ENCODE measurements at places on chromosomes 6 and 20.

DNA sequence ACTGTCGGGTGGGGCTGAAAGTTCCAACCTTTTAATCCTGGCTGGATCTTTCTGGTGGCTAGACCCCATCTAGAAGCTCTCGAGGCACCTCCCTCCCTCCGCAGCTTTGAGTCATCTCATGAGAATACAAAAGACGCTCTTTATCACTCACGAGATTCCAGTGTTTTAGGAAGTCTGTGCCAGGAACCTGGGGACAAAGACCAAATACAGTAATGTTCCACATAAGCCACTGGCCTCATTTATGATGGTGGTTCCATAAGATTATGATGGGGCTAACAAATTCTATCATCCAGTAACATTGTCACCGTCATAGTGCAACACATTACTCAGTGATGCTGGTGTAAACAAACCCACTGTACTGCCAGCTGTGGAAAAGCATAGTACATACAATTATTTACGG is 48.7 kb downstream of the NCOA7 start:
- no peak for DNase-seq

- DNase-seq: no peak
Observed at GRCh38 chr6:127464161-127464880, 5.1 kb upstream of the KIAA0408 start.

DNA sequence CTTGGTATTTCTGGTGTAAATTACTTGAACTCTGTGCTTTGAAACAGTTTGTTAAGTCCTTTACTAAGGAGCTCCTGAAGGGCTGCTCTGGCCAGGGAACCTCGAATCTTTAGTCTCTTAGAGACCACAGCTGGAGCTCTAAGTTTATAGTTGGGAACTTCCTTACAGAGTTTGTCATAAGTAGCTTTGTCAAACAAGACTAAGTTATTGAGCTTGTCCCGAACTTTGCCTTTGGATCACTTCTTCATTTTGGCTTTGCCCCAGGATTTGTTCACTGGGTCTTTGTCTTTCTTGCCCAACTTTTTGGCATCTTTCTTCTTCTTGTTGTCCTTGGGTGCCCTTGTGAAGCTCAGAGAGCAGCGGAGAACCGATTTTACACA is 64.8 kb downstream of the FAM50B start:
- DNase-seq: no peak

GRCh38 chr6:145631374-145631773 is 103.9 kb downstream of the EPM2A start:
- DNase-seq: no peak

DNA sequence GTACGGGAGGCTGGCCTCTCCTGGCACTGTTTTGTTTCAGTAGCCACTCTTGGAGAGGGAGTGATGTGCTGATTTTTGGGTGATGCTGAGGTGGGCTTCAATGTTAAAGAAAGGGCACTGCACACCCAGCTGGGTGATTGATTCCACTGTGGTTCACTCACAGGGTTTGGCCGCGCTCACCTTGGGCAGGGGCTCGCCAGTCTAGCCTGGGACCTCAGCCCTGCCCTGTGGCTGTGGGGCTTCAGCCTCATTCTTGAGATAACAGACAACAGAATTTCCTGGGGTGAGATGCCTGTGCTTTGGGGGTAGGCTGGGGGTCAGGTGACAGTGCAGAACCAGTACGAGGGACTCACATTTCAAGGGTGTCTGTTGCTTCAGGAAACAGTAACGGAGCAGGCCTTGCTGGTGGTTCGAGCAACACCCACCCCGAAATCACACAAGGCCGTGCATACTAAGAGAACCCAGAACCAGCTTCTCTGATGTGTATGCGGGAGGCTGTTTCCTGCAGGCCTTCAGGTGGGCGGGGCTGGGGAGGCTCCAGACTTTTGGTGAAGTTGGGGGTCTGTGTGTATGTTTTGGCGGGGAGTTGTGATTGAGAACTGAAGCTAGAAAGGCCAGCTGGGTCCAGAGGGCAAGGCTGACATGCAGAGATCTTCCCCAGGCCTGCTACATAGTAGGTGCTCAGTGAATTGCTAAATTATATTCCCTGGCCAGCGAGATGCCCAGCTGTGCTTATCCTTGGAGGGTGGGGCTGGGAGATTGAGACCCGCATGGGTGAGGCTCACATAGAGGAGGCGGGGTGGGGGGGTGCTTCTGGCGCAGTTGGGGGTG is 154.2 kb upstream of the RNF24 start:
- peak; percentile 50 for DNase-seq

DNA sequence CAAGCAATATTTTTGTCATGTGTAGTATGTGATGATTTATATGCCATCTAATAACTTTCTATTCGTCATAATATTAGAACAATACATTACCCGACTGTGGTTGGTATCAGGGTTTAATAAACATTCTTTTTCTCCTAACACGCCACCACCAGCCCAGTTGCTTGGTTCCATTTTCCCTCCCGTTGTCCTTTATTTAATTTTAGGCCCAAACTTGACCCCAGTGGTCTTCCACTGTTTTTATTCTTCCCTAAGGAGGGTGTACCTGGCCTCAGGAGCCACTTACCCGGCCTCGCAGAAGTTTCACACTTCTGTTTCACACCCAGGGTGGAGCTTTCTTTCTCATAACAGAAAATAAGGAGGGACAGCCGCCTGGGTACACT is 33.1 kb upstream of the PIM1 start:
- DNase-seq: no peak

DNA sequence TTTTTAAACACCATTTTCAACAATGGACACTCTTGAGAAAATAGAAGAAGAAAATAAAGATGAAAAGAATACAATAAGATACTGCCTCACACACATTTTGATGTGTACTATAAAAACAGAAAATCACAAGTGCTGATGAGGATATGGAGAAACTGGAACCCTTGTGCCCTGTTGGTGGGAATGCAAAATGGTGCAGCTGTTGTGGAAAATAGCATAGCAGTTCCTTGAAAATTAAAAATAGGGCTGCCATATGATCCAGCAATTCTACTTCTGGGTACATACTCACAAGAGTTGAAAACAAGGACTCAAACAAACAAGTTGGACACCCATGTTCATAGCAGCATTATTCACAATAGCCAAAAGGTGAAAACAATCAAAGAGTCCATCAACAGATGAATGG is 173.0 kb downstream of the KIF16B start:
- DNase-seq: no peak

DNA sequence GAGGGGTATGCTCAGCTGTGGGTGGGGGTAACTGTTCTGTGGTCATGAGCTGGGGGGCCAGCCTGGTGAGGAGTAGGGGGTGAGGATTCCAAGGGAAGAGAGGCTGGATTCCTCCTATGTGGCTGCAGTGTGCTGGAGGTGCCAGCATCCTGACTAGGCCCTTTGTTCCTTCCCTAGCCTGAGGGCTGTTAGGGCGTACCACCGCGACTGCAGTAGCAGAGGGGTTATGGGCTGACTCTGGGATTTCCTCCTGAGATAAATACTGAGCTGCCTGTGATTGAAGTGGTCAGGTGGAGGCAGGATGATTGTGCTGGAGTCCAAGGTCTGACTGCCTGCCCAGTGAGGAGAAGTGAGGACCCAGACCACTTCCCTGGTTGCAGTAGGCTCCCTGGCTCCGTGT is 205.3 kb downstream of the ADGRG6 start:
- no peak for DNase-seq

DNA sequence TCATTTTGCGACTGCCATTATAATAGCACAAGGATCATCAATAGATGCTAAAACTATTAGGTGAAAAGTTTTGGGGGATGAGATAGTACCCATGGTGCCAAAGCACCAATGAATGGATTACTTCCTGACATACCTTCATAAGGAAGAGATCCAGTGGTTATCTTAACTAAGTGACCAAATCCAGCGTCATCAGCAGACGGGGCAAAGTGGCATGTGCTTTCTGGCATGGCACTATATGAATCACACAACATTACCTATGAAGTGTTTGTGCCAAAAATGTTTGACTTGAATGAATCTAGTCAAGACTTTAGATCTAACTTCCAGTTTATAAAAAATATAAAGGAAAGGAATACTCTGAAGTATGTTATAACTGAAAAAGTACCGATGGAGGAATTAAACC is 10.8 kb downstream of the TRIM26 start:
- no peak for DNase-seq
